ENCODE measurements at places on chromosomes 1 and 21. TPM values are rescaled to one million over a fixed set of nuclear protein-coding genes. Genes with fewer than 3 reads are reported as not detected.
A peak's percentile ranks its signal among the peaks of the same experiment; 100 is the strongest.

LCK gene
- total RNA-seq: 2.4 TPM

SPATA17 gene
- 1.3 TPM for total RNA-seq

DYNLT5 gene
- total RNA-seq: 1.0 TPM

OR2T33 gene
- total RNA-seq: not detected

- no peaks in the 10 kb centered on the region for H3K4me1 ChIP-seq
- no peak for DNase-seq
- H3K27ac ChIP-seq: no peak overlapping the region
- H3K27me3 ChIP-seq: no peaks in the 10 kb centered on the region
- H3K36me3 ChIP-seq: no peaks in the 10 kb centered on the region
These were observed 16.6 kb downstream of the GRIK3 start for GRCh38 chr1:37017720-37018119.

- H3K27me3 ChIP-seq: peaks cover 2% of the 10 kb centered on the region
- peak overlapping the region; percentile 46 for H3K4me3 ChIP-seq
- peak overlapping the region; percentile 29 for H3K27ac ChIP-seq
- no peak for DNase-seq
- no peaks in the 10 kb centered on the region for H3K36me3 ChIP-seq
These were observed 13.1 kb downstream of the NR5A2 start for GRCh38 chr1:200040481-200041138.

GRCh38 chr1:15406614-15407559 lies 2.8 kb upstream of the EFHD2 start:
- H3K36me3 ChIP-seq: no peaks in the 10 kb centered on the region
- no peaks in the 10 kb centered on the region for H3K27me3 ChIP-seq
- no peak for DNase-seq
- H3K4me3 ChIP-seq: no peak overlapping the region
- H3K27ac ChIP-seq: peak overlapping the region; percentile 38
- H3K4me1 ChIP-seq: peaks cover 4% of the 10 kb centered on the region

DNA sequence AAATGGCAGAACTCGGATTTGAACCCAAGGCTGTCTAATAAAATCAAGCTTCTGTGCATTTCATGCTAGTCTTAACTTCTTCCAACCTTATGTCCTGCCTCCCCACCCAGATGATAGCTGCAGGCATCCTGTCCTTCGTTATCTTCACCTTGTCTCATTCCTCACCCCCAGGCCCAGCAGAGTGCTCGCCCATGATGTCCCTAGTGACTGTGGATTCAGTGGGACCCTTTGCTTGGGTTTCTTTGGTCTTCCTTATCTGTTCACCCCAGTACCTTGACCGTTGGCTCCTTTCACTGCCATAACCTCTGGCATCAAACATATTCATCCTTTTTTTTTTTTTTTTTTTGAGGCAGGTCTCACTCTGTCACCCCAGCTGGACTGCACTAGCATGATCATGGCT lies 5.6 kb upstream of the BSDC1 start:
- no peak for DNase-seq
- no peak overlapping the region for H3K27ac ChIP-seq
- H3K4me3 ChIP-seq: no peak overlapping the region
- H3K36me3 ChIP-seq: no peaks in the 10 kb centered on the region

GRCh38 chr1:201646411-201647022 lies 107.6 kb downstream of the NAV1 start:
- no peak overlapping the region for H3K4me3 ChIP-seq
- H3K36me3 ChIP-seq: no peaks in the 10 kb centered on the region
- no peak for DNase-seq
- no peaks in the 10 kb centered on the region for H3K27me3 ChIP-seq
- no peak overlapping the region for H3K27ac ChIP-seq

DNA sequence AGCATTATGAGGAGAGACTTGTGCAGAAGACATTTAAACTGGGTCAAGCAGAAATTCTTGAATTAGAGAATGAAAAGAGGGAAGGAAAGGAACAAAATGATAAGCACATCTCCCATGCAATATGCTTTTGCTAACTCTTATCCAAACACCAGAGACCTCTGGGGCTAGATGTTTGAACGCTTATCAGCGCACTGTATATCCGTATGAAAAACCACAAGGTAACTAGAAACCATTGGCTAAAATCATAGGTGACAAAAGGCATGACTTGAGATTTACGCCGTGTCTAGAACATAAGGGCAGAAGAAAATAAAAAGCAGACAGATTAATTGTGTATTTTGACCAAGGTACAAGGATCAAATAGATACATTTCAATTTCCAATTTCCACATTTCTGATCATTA lies 38.0 kb upstream of the TIAM1 start:
- no peaks in the 10 kb centered on the region for H3K27me3 ChIP-seq
- no peak for DNase-seq
- H3K27ac ChIP-seq: no peak overlapping the region
- H3K4me1 ChIP-seq: no peaks in the 10 kb centered on the region
- no peak overlapping the region for H3K4me3 ChIP-seq
